ENCODE measurements at places on chromosomes 1 and 21.
A peak's percentile ranks its signal among the peaks of the same experiment; 100 is the strongest.

GRCh38 chr1:37147392-37147831 is 113.1 kb upstream of the GRIK3 start:
- DNase-seq = no peak

DNA sequence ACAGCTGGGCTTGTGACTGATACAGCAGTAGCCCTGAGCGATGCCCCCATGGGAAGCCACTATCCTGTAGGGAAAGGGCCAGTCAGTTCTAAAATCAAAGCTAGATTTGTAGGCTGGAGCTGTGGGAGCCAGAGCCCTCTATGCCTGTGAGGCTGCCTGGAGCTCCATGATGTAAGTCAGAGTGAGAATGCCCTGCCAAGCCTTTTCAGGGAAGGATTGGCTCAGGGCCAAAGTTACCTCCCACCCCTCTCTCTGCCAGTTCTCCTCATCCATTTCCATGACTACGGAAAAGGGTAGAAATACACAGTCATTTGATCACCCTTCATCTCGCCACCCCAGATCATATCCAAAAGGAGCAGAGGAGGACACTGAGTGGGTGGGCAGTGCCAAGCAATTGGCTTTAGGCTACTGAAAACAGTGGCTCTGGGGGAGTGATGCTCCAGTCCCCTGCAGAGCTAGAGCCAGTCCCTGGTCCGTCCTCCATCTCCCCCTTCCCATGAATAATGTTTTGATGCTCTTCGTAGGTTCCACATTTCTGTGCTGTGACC is 59.5 kb upstream of the KCNA3 start:
- no peak for DNase-seq

- DNase-seq = no peak
Measured at GRCh38 chr1:205930799-205931281, 12.4 kb downstream of the SLC26A9 start.

- no peak for DNase-seq
Measured at GRCh38 chr1:172650474-172651193, 8.3 kb upstream of the FASLG start.

- DNase-seq = no peak
Measured at GRCh38 chr1:27405074-27405473, 12.7 kb downstream of the GPR3 start.

DNA sequence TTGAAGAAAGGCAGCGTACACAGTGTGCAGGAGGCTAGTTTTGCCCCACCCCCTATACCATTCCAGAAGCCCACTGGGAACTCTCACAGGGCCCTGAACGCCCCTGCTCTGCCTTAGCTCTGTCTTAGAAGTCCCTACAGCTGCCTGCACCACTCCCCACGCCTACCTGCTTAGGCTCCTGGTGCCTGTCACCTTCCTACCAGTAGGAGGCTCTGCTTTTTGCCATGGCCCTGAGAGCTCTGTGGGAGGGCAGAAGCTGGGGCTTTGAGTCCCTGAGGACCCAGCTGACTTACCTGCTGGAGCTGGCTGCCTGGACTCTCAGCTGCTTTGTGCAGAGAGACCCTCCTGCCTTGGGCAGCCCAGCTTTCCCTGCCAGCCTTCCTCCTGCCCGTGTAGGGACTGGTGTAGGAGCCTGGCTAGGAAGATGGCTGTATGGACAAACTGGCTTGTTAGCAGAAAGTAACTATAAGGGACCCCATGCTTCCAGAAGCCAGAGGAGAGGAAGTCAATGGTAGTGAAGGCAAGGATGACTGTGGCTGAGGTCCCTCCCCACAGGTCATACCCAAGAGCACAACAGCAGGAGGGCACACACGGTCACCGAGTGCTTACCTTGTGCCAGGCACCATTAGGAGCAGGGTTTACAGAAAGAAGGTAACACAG is 9.8 kb upstream of the CELSR2 start:
- DNase-seq = no peak

DNA sequence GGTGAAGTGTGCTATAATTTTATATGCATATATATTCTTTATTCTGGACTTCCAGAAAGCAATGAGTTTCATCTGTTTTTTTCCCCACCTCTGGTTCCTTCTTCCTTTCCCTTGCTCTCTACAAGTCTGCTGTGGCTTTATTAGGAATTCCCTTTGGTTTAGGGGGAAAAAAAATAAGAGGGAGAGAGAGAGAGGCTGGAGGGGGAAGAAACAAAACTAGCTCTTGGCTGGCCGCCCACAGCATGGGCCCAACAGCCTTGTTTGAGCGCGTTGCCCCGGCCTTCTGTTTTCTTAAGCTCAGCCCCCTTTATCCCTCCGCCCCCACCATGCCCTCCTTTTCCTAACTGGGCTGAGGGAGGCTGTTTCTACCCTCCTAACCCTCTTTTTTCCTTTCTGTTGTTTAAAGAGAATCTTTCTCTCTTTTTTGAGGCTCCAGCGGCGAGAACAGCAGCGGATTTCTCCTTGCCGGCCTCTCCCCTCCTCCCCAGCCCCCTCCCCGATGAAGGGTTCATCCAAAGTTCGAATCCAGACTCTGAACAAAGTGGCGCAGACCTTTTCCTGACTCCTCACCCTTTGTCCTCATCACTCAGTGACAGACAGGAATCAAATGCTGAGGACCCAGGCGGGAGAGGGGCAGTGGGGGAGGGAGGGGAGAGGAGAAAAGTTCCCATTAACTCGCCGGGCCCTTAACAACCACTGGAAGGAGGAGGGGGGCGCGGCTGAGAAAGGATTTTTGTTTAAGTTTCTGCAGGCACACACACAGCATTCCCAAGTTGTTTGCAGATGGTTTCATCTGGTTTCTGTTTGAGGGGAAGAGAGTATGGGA is 29.7 kb downstream of the PBX1 start:
- no peak for DNase-seq

DNA sequence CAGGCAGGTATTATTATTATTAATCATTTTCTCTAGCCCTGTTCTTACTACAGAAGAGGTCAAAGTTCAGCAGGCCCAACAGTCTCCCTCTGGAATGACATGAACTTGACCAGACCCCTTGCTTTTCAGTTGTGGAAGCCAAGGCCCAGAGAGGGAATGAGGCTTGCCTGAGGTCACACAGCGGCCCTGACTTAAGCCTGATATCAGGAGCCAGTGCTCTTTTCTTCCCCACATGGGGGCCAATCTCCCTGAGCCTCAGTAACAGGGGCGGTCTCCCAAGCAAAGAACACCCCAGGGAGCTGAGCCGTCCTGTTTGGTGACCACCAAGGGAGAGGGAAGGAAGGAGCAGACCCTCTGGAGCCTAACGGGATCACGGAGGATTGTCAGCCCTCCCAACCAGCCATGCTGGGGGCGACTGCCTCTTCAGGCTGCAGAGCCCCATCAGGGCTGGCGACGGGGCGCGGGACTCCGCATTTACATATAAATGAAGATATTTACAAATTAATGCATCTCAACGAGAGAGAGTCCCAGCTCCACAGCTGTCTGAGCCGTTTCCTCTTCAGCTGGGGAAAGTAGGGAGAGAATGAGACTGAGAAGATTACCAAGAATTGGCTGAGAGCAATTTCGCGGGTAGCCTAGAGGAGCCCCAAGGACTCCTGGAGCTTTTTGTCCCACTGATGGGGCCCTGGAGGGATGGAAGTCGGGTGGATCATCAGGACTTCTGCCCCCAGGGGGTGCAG is 186.1 kb upstream of the KLHDC7A start:
- no peak for DNase-seq

- DNase-seq = no peak
Measured at GRCh38 chr1:25926731-25927496, 20.7 kb upstream of the STMN1 start.

- DNase-seq = no peak
Measured at GRCh38 chr1:241343956-241344355, 13.0 kb downstream of the RGS7 start.

DNA sequence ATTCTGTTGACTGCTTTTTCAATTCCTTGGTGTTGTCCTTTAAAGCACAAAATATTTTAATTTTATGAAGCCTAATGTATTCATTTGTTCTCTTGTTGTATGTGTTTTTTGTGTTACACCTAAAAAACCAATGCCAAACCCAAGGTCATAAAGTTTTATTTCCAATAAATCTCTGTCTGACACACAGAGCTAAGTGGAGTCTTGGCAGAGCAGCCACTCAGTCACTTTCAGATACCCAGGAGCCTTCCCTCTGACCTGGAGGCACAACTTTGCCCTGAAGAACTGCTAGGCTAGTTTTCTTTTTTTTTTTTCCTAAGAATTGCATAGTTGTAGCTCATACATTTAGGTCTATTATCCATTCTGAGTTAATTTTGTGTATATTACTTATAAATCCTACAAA is 71.2 kb upstream of the BCL9 start:
- no peak for DNase-seq

DNA sequence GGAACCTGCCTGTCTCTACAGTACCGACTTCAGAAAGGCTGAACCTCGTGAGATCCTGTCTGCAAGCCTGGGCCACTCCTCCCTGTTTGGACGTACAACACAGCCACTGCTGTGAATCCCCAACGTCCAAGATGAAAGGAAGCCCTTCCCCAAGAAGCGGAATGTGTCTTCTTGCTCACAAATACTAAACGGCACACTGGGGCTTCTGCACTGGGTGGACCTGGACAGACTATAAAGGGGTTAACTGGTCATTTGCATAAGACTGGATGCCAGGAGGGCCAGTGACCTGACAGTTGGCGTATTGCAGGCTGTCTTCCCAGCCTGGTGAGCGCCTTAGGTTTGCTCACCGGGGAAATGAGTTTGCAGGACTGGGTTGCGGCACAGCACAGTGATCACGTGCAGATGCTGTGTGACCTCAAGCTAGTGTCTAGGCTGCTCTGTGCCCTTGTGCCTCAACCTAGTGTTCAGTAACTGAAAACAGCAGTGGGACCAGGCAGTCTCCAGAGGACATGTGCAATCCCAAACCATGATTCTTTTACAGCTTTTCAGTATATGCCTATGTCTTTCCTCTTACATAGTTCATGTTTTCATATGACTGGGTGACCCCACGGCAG is 19.5 kb upstream of the AJAP1 start:
- no peak for DNase-seq

GRCh38 chr1:34842952-34843371 is 16.6 kb downstream of the SMIM12 start:
- no peak for DNase-seq

GRCh38 chr1:95021805-95022643 is 50.7 kb downstream of the ALG14 start:
- no peak for DNase-seq

- no peak for DNase-seq
Measured at GRCh38 chr1:2437617-2438016, 25.3 kb upstream of the PEX10 start.

DNA sequence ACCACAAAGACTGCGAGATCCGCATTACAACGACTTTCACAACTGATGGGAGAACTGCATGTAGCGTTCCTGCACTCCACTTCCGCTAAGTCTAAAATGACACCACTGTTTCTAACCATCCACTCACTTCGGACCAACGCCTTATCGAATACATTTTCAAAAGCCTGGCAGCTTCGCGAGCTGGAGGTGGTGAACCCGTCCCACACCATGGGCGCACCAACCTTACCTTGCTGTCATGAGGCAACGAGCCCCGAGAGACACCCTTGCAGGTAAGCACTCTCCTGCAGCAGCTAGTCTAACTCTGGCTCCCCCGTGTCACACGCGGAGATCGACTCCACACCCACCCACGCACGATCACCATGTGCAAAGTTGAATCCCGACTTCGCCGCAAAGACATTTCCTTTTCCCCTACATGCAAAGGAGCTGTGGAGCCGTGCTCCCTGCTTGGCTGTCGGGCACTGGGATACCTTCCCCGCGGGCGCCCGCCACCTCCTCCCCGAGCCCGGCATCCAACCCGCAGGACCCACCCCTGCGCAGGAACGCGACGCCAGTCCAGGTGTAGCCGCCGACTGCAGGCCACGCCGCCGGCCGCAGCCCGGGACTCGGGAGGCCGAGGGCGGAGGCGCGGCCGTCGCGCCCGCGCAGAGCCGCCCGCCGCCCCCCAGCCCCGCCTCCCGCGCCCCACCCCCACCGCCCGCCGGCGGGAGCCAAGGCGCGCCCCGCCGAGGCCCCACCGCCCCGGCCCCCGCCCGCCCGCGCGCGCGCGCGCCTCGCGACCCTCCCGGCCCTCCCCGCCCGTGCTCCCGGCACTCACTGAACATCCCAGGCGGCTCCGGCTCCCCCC is 629 bp downstream of the TAF5L start:
- peak; percentile 32 for DNase-seq

- DNase-seq = no peak
Measured at GRCh38 chr1:46646844-46647243, 21.3 kb downstream of the ATPAF1 start.

DNA sequence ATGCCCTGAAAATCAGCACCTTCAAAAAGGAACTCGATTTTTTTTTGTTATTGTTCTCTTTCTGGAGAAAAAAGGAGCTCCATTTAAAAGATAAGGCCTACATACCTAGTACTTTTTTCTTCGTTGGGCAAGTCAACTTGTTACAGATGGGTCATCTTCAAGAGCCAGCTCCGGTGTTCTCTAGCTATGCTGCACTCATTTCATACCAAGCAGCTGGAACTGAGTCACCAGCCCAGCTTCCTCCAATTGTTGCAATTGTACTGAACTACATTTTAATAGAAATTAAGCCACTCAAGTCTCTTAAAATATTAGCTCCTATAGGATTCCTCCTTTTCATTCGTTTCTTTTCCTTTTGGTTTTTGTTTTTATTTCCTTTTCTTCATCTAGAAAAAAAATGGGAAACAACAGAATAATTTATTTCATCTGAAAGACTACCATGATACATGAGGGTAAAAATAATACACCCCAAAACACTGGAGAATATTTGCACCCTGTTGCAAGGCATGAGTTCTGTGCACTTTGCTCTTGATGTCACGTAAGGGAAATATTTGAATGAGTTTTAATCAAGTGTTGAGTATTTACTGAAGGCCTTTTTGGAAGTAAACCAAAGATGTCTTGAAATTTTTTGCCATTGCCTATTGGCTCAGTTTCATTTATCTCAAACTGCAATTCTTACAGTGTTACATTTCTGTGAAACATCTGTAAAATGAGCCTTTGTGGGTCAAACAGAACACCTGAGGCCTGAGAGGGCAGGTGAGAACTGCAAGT is 60.5 kb downstream of the CLIC4 start:
- no peak for DNase-seq

GRCh38 chr1:197305925-197306324 is 37.9 kb downstream of the CRB1 start:
- no peak for DNase-seq

- DNase-seq = no peak
Measured at GRCh38 chr1:236834876-236835275, 39.8 kb downstream of the MTR start.

DNA sequence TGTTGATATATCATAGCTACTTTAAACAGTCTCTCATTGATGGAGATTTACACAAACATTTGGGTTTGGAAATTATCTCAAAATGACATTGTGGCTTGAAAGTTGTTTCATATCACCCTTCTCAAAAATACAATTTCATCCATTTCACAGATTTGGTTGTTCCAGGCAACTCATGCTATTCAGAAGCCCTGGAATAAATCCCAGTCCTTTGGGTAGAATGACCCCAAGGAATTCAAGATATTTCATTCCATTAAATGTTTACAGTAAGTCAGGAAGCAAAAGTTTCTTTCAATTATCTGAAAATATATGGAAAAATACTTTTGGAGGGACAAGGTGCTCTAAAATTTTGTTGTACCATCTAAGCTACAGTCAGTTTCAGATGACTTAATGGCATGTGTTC is 27.1 kb downstream of the MPZL1 start:
- DNase-seq = no peak

Measured in activated naive CD4-positive, alpha-beta T cell (primary cell).